ENCODE measurements at places on chromosomes 6 and 20. TPM values are rescaled to one million over a fixed set of nuclear protein-coding genes. Genes with fewer than 3 reads are reported as not detected.

DNA sequence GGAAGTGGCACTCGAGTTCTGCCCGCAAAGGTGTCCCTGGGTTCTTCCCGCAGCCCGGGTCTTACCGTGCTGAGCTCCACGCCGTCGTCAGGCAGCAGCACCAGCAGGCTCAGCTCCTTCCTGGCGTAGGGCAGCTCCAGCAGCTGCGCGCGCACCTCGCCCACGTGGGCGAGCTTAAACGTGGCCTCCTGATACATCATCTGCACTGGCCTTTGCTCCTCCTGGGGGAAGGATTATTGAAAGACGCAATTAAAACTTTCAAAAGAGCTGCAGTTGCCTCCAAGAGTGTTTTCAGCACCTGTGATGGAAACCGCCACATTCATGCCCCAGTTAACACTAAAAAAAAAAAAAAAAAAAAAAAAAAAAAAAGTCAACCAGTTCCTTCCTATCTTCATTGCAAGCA, 11.3 kb downstream of the SERPINB9 start:
- peak; percentile 89 for DNase-seq

GRCh38 chr6:138572167-138572875, 73.0 kb upstream of the NHSL1 start:
- no peak for DNase-seq

GRCh38 chr6:167219967-167220512, 62.3 kb upstream of the GPR31 start:
- DNase-seq: no peak

Gene GNMT
- total RNA-seq: 1.9 TPM

All from CD8-positive, alpha-beta T cell (primary cell).